CD8-positive, alpha-beta memory T cell (primary cell): ENCODE measurements at places on chromosomes 13 and 19.

GRCh38 chr19:2701361-2702169 lies 929 bp downstream of the GNG7 start:
- no peaks in the 10 kb centered on the region for H3K36me3 ChIP-seq
- no peak overlapping the region for H3K4me3 ChIP-seq
- no peak overlapping the region for H3K27ac ChIP-seq

- peaks cover 44% of the 10 kb centered on the region for H3K36me3 ChIP-seq
- no peak overlapping the region for H3K27ac ChIP-seq
- no peak for DNase-seq
- H3K4me1 ChIP-seq: no peaks in the 10 kb centered on the region
Observed at GRCh38 chr13:98877936-98878335, 99.9 kb downstream of the DOCK9 start.

DNA sequence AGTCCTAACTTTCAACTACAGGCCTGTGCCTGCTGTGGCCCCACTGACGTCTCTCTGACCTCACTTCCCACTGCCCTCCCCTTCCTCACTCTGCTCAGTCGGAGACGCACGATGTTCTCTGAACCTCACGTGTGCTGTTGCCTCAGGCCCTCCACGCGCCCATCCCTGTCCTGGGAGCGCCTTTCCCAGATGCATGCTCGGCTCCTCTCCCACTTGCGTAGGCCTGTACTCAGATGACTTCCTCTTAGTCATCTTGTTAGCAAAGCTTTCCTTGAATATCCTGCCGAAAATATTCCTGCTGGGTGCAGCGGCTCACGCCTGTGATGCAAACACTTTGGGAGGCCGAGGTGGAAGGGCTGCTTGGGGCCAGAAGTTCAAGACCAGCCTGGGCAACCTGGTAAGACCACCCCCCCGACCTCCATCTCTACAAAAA lies 9.3 kb upstream of the SYT5 start:
- no peaks in the 10 kb centered on the region for H3K27me3 ChIP-seq
- DNase-seq: no peak
- H3K4me1 ChIP-seq: no peaks in the 10 kb centered on the region

GRCh38 chr13:110322126-110322827 lies 15.2 kb downstream of the COL4A2 start:
- no peaks in the 10 kb centered on the region for H3K27me3 ChIP-seq
- no peak overlapping the region for H3K4me3 ChIP-seq
- no peak overlapping the region for H3K27ac ChIP-seq

- H3K27me3 ChIP-seq: no peaks in the 10 kb centered on the region
- peaks cover 8% of the 10 kb centered on the region for H3K4me1 ChIP-seq
- no peaks in the 10 kb centered on the region for H3K36me3 ChIP-seq
- no peak overlapping the region for H3K4me3 ChIP-seq
- DNase-seq: peak; percentile 3
- H3K27ac ChIP-seq: no peak overlapping the region
Observed at GRCh38 chr13:113001241-113002140, 32.5 kb downstream of the MCF2L start.

DNA sequence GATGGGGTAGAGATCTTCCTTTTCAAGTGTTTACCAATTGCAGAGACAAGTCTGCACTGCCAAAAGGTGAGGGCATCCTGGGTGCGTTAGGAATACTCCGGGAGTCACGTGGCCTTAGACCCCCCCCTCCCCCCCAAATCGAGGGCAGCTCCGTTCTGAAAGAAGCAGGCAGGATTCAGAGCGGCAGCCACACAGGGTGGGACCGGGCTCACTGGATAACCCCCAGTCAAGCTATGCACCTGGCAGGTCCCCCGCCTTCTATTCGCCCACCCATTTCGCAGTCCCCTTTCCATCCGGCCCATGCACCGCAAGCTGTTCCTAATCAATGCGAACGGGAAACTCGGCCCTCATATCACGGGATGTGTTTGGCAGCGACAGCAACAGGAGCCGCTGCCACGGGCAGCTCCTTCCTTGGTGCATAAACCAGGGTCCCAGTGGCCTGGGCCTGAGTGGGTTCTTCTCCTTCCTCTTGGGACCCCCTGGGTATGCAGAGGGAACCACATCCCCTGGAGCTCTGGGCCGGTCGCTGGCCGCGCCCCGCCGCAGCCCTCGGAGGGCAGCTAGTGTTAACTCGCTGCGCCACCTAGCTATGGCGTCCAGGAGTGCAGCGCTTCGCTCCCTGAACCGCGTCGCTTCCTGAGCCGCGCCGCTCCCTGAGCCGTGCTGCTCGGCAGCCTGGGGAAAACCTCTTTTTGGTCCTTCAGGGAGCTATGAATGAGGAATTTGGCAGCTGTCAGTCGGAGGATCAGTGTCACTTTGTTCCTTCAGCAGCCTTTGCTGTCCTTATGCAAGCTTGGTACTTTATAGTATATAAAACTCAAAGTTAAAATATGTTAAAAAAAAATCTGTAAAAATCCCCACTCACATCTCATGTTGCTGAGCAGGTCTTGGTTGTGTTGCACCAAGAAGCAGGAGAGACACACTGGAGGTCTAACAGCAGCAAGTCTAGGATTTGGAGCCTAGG lies 41.4 kb downstream of the LYL1 start:
- DNase-seq: peak; percentile 76
- peak overlapping the region; percentile 81 for H3K4me3 ChIP-seq
- peaks cover 4% of the 10 kb centered on the region for H3K27me3 ChIP-seq
- no peak overlapping the region for H3K27ac ChIP-seq
- no peaks in the 10 kb centered on the region for H3K36me3 ChIP-seq
